Activated T-helper 2 cell treated with anti-CD3 and anti-CD28 coated beads, Interferon-gamma antibody, Interleukin-2, Interleukin-4, amounts not matched to agents 10 μg/mL and 5 μg/mL and 100 μg/mL, durations not matched to agents 14 hours and 24 hours and 36 hours (primary cell): ENCODE measurements at places on chromosomes 1 and 21. TPM values are rescaled to one million over a fixed set of nuclear protein-coding genes. Genes with fewer than 3 reads are reported as not detected.

- H3K27me3 ChIP-seq = peaks cover 45% of the 10 kb centered on the region
- no peak for DNase-seq
- H3K4me1 ChIP-seq = peaks cover 4% of the 10 kb centered on the region
- H3K4me3 ChIP-seq = no peak overlapping the region
- no peaks in the 10 kb centered on the region for H3K36me3 ChIP-seq
These were observed 6.1 kb downstream of the KIF26B start for GRCh38 chr1:245160741-245161400.

- no peak for DNase-seq
- H3K27ac ChIP-seq = no peak overlapping the region
- H3K36me3 ChIP-seq = no peaks in the 10 kb centered on the region
- no peaks in the 10 kb centered on the region for H3K4me1 ChIP-seq
- no peak overlapping the region for H3K4me3 ChIP-seq
These were observed 171.7 kb downstream of the NEK7 start for GRCh38 chr1:198328458-198329032.

DNA sequence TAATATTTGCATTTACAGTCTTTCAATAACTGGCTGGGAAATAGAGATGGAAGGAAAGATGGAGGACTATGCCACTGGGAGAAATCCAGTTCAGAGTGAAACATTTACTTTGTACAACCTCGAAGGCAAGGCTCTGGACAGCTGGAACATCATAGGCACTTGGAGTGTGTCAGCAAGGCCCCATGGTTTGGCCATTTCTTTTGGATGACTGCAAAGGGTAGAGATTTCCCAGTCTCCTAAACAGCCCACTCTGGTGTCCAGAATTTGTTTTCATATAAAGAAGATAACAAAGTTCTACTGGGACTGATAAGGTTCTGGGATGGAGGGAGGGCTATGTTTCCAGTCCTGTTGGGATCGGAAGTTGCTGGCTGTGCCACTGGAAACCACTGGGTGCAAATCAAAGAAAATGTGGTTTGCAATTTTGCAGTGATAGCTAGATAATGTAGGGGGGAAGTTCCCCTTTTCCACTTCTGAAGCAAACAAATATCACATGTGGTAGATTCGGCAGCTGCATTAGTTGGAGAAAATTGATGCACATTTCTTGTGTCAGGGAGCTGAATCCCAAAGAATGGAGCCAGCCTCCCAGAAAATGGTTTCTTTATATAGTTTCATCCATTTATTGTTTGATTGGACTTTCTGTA lies 16.2 kb downstream of the KCND3 start:
- no peak overlapping the region for H3K4me3 ChIP-seq
- no peaks in the 10 kb centered on the region for H3K4me1 ChIP-seq
- H3K27ac ChIP-seq = no peak overlapping the region
- peaks cover 37% of the 10 kb centered on the region for H3K27me3 ChIP-seq
- no peak for DNase-seq
- H3K36me3 ChIP-seq = no peaks in the 10 kb centered on the region

The CHAF1B gene
- total RNA-seq = 34.2 and 35.8 TPM in 2 replicates

DNA sequence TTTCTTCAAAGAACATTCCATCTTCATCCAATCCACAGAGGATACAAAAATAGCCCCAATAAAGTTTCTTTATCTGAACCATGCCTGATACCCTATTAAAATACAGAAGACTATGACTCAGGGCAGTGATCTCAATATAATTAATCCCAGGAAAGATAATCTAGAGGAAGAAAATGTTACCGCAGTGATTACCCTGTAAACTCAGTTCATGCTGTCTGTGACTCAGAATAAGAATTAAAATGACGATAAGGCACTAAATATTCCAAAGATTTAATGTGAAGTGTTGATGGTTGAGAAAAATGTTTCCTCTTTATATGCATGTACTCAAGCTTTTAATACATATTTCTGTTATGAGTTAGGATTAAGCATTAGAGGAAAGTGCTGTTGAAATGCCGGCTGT lies 88.6 kb upstream of the LYPLAL1 start:
- no peaks in the 10 kb centered on the region for H3K4me1 ChIP-seq
- no peaks in the 10 kb centered on the region for H3K27me3 ChIP-seq
- H3K36me3 ChIP-seq = no peaks in the 10 kb centered on the region
- no peak overlapping the region for H3K27ac ChIP-seq

DNA sequence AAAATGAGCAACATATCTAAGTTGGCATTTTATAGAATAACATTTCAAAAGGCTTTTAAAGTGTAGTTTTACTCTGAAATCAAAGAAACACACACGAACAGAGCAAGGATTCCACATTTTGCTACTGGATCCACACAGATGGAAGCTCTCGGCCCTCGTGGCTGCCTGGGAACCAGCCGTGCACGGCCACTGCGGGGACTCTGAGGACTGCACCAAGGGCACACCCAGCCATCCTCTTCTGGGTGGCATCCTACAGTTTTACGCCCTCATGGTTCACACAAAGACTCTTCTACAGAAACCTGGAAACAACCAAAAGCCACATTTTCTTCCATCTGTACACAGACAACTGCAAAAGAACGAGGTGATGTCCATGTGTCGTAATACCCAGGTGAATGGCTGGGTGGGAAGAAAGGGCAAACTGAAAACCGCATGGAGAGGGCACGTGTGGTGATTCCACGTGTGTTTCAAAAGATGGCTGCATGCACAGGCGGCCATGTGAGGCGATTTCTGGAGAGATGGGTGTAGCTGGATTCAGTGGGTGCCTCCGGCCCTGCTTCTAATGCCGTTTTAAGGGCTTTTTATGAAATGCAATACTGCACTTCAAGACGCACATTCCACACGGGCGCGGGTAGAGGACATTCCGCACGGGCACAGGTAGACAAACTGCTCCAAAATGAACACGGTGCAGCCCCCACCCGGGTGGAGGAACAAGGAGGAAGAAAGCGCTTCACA lies 8.1 kb downstream of the POFUT2 start:
- peaks cover 23% of the 10 kb centered on the region for H3K36me3 ChIP-seq
- no peaks in the 10 kb centered on the region for H3K4me1 ChIP-seq
- H3K27me3 ChIP-seq = no peaks in the 10 kb centered on the region

The LRP8 gene
- 78.0 and 82.1 TPM in 2 replicates for total RNA-seq

- no peaks in the 10 kb centered on the region for H3K36me3 ChIP-seq
- peaks cover 1% of the 10 kb centered on the region for H3K4me1 ChIP-seq
- peaks cover 33% of the 10 kb centered on the region for H3K27me3 ChIP-seq
- no peak overlapping the region for H3K4me3 ChIP-seq
- DNase-seq = no peak
These were observed 3.6 kb downstream of the B3GALT5 start for GRCh38 chr21:39616211-39616772.

DNA sequence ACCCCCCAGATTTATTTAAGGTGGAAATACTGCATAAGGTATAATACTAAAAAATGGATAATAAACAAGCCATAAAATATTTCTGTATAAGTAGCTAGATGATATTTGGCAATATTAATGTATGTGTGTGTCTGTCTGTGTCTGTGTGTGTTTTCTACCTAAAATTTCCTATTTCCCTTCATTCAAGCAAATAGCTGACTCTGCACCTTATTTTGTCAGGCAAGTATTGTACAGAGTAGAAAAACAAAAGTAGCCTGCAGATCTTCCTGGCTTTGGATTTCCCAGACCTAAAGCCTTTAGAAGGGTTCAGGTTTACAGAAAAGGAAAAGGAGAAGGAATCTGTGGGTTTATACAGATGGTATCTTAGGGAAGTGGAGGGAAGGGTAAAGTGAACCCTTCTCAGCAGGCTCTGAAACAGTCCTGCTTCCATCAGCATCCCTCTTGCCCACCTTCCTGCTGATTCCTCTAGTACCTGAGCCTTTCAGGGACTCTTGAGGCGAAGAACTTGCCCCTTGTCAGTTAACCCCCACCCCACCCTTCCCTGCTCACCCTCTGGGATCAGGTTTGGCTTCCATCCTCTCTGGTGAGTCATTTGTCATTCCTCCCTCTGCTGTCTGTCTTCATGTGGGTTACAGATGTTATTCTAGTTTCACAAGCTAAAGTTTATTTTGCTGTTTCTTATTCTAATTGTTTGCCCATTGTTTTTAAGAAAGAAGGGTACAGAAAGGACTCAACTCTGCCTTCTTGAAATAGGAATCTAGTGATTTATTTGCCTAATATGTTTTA lies 21.7 kb upstream of the RGS16 start:
- no peak overlapping the region for H3K4me3 ChIP-seq
- H3K36me3 ChIP-seq = no peaks in the 10 kb centered on the region
- DNase-seq = no peak
- peaks cover 12% of the 10 kb centered on the region for H3K27me3 ChIP-seq

The FGR gene
- total RNA-seq = 0.07 and 0.25 TPM in 2 replicates

The NGF gene
- not detected in 2 replicates for total RNA-seq

- no peak for DNase-seq
- H3K4me3 ChIP-seq = peak overlapping the region; percentile 48
- H3K27ac ChIP-seq = no peak overlapping the region
- H3K4me1 ChIP-seq = peaks cover 11% of the 10 kb centered on the region
These were observed 545 bp downstream of the PATJ start for GRCh38 chr1:61742620-61743430.

DNA sequence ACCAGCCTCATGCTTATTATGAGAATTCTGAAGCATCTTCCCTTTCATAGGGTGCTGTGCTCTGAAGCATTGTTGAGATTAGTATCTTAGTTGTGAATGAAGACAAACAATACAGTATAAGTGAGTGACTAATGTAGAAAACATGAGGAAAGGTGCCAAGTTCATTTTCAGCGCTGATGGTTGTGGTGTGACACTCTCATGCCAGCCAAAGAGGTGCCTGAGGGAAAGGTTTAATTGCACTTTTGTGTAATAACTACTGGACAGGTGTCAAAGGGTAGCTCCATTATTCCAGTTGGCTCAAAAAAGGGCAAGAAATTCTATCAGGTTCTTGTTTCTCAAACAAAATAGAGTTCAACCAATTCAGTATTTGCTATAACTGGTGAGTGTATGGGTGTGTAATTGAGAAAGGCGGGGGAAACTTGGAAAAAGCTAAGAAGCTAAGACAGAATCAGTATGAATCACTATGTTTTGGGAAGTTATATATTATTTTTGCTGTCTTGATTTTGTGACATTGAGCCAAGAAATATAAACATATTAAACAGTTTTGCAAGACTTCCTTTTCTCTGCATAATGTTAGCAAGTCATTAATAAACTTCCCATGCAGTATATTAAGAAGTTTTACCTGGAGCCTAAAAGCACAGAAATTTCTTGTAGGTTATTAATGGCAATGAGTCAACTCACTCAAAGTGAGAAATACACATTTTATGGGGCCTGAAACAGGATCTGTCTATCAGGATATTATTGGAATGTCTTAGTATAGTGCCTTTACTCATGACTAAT lies 31.8 kb downstream of the KCNK2 start:
- DNase-seq = no peak
- H3K4me3 ChIP-seq = no peak overlapping the region
- H3K27me3 ChIP-seq = no peaks in the 10 kb centered on the region
- peaks cover 1% of the 10 kb centered on the region for H3K4me1 ChIP-seq
- no peak overlapping the region for H3K27ac ChIP-seq
- H3K36me3 ChIP-seq = no peaks in the 10 kb centered on the region

GRCh38 chr1:201364808-201365105 lies 12.7 kb downstream of the TNNT2 start:
- H3K4me3 ChIP-seq = no peak overlapping the region
- H3K4me1 ChIP-seq = no peaks in the 10 kb centered on the region
- H3K27ac ChIP-seq = no peak overlapping the region
- H3K27me3 ChIP-seq = peaks cover 5% of the 10 kb centered on the region
